Cardiac septum (tissue), 1 donor: ENCODE measurements at places on chromosomes 4 and X.

DNA sequence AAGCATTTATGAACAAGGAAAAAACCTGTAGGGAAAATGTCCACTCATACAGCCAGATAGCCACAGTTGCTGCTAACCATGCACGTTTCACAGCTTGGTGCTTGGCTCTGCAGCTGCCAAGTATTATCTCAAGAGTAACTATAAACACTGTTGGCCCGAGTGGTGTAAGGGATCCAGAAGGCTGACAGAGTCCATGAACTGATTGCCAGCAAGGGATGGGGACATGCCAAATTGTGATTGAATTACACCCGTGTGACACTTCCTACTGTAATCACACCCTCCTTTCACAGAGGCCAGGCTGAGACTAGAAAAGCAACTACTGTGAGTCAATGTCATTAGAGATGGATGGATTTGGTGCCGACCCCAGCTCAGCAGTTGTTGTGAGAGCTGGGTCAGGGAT, 223.9 kb upstream of the ANKRD50 start:
- DNase-seq, result peak; percentile 76

GRCh38 chrX:9369802-9370291, 95.0 kb upstream of the TBL1X start:
- peak; percentile 41 for DNase-seq

DNA sequence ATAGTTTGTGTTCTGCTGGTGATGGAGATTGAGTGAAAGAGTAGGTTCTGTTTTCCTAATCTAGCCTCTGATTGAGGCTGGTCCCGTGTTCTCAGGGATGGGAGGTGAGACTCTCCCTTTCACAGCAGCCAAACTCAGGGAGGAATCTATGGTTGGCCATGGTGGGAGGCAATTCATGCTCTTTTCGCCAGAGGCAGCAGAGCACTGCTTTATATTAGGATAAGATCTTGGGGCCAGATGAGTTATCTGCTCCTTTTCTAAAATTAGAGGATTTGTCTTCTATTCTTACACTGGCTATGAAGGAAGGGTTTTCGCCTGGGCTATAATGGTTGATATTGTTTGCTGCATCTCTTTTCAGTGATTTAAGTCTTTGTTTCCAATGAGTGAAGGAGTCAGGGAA, 63.9 kb upstream of the NLGN4X start:
- no peak for DNase-seq

- DNase-seq, result no peak
Observed at GRCh38 chr4:37964734-37965457, 4.7 kb downstream of the PTTG2 start.

GRCh38 chrX:30302956-30303355, 6.2 kb downstream of the NR0B1 start:
- DNase-seq, result no peak

DNA sequence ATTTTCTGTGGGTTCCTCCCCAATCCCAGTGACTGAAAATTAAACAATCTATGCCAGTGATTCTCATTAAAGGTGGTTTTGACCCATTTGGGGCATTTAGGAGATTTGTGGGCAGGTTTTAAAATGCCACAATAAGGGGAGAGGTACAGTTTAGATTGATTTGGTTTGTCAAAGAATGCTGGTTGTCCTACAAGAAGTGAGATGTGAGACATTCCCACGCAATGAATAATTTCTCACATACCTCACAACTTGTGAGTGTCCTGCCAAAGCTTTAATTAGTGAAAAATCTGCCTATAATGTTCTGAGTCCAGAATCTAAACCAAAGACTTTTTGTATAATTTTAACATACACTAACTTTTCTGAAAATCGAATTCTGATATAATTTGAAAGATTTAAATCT, 199.4 kb downstream of the MAPK10 start:
- no peak for DNase-seq

DNA sequence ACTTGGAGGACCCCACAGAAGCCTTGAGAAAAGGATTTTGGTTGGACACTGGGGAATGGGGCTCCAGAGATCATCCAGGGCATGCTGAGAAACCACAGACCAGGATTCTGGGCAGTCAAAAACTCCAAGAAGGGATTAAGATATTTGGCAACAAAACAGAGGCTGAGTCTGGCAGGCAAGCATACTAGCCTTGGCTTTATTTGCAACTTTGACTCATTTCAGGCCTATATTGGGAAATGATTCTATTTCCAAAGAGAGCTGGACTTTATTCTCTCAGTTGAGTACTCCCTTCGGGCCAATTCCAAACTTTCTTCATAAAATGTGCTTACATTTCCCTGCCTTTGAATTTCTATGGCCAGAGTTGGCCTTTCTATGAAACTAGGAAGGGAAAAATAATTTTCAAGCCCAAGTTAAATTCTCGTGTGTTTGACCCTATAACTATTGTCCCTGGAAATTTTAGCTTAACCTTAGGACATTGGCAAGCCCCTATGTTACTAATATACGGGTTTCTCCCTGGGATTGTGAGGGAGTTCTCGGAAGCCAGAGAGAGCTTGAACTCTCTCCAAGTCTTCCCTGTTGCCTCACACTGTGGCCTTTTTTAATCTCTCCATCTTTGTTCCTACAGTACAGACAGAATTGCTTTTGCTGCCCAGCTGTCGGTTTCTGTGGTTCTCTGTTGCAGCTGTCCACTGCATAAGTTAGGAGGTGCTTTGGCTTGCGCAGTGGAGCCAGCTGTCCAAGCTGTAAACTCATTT, 112.6 kb upstream of the FAM9A start:
- DNase-seq, result no peak

DNA sequence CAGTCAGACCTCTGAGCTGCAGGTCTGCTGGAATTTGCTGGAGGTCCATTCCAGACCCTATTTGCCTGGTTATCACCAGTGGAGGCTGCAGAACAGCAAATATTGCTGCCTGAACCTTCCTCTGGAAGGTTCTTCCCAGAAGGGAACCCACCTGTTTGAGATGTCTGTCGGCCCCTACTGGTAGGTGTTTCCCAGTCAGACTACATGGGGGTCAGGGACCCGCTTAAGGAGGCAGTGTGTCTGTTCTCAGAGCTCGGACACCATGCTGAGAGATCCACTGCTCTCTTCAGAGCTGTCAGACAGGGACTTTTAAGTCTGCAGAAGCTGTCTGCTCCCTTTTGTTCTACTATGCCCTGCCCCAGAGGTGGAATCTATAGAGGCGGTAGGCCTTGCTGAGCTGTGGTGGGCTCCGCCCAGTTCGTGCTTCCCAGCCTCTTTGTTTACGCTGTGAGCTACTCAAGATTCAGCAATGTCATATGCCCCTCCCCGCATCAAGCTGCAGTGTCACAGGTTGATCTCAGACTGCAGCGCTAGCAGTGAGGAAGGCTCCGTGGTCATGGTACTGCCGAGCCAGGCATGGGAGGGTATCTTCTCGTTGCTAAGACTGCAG, 44.1 kb upstream of the KDR start:
- DNase-seq, result no peak

- no peak for DNase-seq
Observed at GRCh38 chr4:177740563-177740962, 298.3 kb upstream of the AGA start.

DNA sequence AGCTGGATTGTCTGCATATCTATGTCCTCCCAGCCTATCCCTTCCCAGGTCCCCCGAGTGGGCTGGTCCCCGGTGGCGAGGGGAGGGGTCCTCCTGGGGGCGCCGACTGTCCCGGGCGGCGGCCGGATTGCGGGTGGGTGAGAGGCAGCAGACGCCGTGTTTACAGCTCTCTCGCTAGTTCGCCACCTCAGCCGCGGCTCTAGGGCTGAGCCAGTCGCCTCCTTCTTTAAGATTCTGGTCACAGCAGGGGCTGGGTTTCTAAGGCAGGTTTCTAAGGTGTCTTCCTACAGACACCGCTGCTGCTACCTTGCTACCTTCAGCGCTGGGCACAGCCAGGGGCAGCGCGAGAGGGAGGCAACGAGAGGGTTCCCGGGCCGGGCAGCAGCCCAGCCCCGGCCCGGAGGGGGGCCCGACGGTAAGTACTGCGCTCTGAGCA, 57.2 kb downstream of the FRMPD3 start:
- DNase-seq, result no peak

- DNase-seq, result no peak
Observed at GRCh38 chr4:2489841-2490552, 21.1 kb downstream of the RNF4 start.

GRCh38 chr4:25103418-25103817, 56.8 kb downstream of the SEPSECS start:
- DNase-seq, result no peak

DNA sequence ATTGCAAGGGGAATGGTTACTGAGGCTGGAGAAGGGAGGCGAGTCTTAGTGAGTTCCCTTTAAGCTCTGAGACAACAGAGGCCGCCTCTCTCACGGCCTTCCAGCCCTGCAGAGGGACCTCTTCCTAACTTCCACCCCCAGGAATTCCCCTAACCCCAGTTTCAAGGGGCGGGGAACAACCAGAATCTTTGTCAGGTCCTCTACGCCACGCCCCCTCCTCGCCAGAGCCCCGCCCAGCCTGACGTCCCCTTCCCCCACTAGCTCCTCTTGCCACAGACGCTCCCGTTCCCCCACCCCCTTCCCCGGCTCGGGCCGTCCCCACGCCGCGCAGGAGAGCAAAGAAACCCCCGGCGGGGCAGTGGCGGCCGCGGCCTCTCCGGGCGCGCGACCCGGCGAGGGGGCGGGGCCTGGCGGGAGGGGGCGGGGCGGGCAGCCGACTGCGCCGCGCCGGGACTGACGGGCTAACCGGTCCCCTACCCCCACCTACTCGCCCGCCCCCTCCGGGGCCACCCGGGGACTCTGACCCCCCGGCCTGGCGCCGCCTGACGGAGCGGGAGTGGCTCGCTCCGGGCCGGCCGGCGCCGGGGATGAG, 12.3 kb upstream of the TMEM156 start:
- DNase-seq, result peak; percentile 96

DNA sequence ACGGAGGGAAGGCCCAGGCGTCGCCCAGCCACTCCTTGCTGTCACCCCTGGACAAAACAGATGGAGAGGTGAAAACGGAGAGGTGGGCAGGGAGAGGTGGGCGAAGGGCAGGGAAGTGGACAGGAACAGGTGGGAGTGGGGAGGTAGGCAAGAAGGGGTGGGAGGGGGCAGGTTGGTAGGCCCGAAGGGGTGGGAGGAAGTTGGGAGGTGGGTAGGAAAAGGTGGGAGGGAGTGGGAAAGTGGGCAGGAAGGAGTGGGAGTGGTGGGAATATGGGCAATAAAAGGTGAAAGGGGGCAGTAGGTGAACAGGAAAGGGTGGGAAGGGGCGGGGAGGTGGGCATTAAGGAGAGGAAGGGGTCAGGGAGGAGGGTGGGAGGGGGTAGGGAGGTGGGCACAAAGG, 9.0 kb upstream of the MAGEC1 start:
- DNase-seq, result no peak

DNA sequence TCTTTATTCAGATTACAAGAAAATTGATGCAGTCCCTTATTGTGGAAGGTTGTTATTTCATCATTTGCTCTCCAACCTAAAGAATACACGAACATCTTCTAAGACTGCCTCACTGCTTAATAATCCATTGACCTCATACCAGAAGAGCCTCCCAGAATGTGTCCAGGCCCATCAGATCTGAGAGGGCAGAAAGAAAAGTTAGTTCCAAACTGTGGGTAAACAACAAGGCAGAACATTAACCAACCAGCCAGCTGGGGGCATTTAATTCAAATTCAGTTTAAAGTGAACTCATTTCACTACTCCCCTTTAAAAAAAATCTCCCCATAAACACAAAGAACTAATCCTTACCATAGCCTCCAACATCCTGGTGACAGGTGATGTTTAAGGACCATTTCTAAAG, 13.8 kb downstream of the GPC4 start:
- no peak for DNase-seq

GRCh38 chr4:3268395-3269104, 19.6 kb downstream of the MSANTD1 start:
- no peak for DNase-seq

GRCh38 chr4:105780176-105780575, 71.6 kb downstream of the GSTCD start:
- no peak for DNase-seq

DNA sequence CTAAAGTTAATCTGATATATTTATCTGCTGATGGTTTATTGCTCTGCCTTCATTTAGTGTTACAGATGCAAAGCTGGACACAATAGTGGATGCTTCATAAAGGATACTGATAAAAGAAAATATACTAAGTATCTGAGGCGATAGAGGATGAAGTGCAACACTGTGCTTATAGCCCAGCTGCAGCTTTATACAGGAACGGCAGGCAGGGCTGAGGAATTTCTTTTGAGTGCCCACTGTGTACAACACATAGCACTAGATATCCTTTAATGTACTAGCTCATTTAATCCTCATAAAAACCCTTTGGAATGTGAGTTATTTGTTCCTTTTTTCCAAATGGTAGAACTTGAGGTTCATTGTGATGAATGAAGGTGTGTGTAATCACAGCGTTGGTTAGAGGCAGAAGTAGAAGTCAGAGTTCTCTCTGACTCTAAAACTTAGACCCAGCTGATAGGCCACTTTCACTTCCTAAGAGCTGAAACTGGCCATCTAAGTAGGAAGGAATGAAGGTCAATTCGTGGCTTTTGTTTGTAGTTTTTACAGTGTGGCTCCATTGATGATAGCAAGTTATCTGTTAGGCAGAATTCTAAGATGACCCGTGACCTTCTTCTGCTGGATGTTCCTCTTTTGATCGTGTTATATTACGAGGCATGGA, 138.0 kb downstream of the VEGFC start:
- no peak for DNase-seq

GRCh38 chrX:33134164-33134563, 77.2 kb downstream of the DMD start:
- DNase-seq, result no peak

DNA sequence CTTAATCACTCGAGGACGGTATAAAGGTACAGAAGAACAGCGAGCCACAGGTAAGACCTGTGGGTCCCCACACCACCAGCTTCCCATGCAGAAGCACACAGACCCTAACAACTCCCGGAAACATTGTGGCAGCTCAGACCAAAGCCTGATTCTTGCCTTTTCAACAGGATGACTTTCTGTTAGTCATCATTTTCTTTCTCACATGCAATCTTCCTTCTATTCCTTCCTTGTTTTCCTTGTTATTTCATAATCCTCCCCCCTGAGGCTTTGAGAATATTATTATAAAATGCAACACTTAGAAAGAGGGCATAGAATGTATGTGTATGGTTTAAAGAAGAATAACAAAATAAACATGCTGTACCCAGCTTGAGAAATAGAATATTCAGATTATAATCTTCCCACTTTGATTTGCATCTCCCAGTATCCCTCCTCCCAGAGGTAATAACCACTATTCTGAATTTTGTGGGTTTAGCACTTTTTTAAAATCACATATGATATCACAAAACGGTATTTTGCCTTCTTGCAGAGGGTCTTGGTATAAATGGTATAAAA, 100.9 kb downstream of the FHDC1 start:
- DNase-seq, result no peak
